Forelimb muscle (tissue), 1 donor: ENCODE measurements at places on chromosomes 11 and 22.

DNA sequence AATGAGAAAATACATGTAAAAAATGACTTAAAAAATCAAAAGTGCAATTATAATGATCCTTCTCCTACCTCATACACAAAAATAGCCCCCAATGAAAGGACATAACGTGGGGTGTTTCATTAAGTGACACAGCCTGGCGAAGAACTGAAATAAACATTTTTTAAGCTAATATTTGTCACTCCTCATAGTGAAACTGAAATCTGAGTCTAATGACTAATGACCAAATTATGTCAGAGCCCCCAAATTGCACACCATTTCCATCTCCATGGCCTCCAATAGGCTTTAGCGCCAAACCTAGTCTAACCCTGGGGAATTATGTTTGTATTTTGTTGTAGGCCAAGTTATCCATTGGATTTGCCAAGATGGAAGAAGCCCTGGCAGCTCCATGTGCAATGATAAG lies 119.1 kb downstream of the WT1 start:
- DNase-seq = no peak

DNA sequence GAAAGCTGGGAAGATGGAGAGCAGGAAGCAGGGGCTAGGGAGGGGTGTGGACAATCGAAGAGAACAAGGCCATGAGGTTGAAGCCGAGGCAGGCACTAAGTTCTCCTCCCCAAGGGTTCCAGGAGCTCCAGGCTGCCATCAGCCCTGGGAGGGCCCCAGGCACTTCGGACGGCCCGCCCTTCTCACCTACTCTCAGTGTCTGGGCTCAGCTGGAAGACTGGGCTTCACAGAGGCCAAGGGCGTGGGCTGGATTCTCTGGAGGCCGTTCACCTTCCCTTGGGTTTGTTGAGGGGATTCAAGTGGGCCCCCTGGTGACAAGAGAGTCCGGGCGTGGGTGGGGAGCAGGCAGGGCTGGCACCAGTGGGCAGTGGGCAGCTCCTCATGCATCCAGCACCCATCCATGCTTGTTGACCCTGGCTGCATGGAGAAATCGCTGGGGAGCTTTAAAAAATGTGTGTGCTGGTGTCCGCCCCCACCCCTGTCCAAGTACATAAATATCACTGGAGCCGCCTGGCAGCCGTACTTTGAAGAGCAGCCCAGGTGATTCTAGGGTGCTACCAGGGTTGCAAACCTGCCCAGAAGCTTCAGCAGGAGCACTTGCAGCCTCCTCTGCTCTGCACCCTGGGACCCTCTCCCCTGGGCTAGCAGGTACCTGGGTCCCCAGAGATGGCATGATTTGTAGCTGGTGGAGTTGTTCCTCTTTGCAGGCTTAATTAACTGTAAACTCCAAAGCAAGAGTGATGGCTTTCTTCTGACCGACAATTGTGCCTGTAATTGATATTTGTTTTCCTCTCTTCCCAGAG lies 74.3 kb downstream of the RTL6 start:
- no peak for DNase-seq

DNA sequence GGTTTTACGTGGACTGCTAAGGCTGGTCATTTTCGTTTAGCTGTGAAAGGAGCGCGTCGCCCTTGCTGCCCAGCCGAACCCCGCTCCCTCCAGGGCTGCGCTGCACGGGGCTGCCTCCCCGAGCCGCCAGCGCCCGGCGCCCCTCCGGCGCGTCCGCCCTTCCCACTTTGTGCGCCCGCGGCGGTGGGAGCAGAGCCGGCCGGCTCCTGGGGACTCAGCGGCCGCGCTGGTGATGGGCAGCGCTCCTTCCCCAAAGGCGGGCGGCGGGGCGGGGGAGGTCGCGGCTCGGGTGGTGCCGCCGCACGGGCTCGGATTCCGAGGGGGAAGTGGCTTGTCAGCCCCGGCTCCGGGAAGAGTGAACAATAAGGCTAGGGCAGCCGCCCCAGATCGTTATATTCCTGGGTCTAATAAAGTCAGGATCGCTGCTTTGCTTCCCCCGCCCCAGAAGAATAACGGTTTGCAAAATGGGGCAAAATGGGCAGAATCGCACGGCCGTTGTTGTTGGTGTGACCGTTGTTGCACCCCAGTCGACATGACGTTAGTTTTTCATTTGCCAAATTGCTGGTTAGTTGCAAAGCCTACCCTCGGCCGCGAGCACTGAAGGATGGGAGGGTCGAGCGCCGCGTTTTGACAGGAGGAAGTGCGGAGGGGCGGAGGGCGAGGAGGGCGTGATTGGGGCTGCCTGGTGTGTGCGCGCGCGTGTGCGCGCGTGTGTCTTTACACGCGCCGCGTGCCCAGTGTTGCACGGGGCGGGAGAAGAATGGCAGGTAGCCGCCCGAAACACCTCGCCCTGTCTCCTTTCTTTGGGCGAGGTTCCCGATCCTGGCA lies 745 bp downstream of the NCAM1 start:
- DNase-seq = no peak

- no peak for DNase-seq
Observed at GRCh38 chr11:746289-747157, 741 bp upstream of the TALDO1 start.

DNA sequence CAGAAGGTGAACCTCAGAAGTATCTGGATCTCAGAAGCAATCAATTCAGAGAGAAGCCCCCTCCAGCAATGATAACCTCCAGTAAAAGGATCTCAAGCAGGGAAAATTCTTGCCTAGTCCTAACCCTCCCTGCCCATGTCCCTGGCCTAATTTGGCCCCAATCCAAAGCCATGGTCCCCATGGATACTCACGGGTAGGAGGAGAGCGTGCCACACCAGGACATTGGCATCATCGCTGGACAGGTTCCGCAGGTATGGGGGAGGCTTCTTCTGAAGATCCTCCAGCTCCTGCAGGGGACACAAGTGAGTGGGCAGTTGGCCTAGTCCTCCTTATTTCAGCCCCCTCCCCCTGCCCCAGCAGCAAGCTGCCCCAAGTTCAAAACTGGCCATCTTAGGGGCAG lies 7.3 kb downstream of the UBE2L6 start:
- DNase-seq = no peak

DNA sequence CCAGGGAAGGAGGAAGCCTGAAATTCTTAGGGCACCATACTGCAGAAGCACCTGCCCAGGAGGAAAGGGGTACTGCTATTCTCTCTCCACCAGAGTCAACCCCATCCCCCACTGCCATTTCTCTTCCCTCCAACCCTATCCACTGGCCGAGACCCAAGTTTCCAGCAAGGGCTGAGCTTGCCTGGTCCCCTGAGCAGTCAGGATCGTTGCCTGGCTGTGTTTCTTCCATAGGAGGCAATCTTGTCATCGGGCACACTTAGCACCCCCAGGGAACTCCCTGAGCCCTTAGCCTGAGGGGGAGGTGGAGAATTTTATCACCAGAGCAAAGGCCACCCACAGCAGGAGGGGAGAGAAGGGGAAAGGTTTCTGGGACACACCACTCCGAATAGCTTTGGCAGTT lies 115.8 kb upstream of the NECTIN1 start:
- no peak for DNase-seq

DNA sequence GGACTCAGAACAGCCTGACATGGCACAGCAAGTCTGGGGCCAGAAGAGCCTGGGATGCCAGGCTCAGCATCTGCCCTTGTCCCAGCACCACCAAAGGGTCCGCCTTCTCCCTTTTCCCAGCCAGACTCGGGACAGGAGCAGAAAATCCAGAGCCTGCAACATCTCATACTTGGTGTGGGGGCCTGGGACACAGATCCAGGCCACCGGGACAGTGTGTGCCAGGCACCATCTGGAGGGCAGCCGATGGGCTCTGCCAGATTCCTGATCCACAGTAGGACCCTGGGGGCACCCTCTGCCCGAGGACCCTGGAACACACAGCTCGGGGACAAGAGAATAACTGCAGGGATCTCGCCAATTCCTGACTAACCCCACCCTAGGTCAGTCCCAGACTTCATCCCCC lies 67.7 kb downstream of the PHF21B start:
- no peak for DNase-seq
